Activated naive CD4-positive, alpha-beta T cell treated with anti-CD3 and anti-CD28 coated beads for 36 hours (primary cell): ENCODE measurements at places on chromosomes 7 and 10.

GRCh38 chr10:96325719-96326373 lies 21.6 kb downstream of the DNTT start:
- no peak for DNase-seq

DNA sequence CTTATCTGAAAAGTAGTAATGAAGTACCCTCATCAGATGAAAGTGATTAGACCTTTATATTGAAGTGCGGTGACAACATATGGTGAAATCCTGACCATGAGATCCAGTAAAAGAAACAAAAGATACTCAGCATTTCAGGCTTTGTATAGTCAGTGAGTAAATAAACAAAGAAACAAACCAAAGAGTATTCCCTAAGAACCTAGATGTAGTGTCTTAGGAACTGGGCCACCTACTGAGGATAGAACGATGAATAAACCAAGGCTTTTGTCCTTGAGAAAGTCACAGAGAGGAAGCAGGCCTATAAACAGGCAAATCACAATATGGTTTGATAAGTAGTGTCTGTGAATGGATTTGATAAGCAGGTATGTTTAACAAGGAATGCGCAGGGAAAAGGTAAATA lies 46.2 kb downstream of the ZNF277 start:
- no peak for DNase-seq

GRCh38 chr7:17556247-17556956 lies 257.9 kb downstream of the AHR start:
- DNase-seq = no peak

DNA sequence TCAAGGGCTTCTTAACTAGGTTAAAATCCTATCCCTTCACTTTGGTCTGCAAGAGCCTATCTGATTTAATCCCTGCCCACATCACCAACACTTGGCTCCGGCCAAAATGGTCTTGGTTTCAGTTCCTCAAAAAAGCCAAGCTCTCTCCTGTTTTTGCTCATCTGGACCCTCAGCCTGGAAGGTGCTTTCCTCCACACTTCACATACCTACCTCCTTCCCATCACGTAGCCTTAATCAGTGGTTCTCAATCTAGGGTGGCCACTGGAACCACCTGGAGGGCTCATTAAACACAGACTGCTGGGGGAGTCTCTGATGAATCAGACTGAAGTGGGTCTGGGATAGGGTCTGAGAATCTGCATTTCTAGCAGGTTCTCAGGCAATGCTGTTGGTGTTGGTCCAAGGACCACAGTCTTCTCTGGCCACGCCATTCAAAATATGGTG lies 227.0 kb upstream of the AOAH start:
- no peak for DNase-seq

GRCh38 chr10:77577666-77578229 lies 59.9 kb downstream of the KCNMA1 start:
- DNase-seq = no peak

- no peak for DNase-seq
Measured at GRCh38 chr7:2904202-2904601, 60.1 kb upstream of the GNA12 start.

DNA sequence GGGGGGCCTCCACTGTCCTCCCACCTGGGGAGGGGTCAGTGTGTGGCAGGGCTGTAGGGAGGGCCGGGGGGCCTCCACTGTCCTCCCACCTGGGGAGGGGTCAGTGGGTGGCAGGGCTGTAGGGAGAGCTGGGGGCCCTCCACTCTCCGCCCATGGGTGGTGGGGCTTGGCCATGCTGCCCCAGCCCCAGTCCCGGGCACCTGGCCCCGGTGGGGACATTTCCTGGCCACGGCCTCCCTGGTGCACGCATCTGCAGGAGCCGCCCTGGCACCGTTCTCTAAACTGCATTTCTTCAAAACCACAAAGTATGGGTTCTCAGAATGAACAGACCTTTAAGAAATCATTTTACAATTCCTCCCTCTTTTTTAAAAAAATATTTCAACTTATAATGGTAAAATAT lies 89.3 kb upstream of the PDGFA start:
- DNase-seq = peak; percentile 59

DNA sequence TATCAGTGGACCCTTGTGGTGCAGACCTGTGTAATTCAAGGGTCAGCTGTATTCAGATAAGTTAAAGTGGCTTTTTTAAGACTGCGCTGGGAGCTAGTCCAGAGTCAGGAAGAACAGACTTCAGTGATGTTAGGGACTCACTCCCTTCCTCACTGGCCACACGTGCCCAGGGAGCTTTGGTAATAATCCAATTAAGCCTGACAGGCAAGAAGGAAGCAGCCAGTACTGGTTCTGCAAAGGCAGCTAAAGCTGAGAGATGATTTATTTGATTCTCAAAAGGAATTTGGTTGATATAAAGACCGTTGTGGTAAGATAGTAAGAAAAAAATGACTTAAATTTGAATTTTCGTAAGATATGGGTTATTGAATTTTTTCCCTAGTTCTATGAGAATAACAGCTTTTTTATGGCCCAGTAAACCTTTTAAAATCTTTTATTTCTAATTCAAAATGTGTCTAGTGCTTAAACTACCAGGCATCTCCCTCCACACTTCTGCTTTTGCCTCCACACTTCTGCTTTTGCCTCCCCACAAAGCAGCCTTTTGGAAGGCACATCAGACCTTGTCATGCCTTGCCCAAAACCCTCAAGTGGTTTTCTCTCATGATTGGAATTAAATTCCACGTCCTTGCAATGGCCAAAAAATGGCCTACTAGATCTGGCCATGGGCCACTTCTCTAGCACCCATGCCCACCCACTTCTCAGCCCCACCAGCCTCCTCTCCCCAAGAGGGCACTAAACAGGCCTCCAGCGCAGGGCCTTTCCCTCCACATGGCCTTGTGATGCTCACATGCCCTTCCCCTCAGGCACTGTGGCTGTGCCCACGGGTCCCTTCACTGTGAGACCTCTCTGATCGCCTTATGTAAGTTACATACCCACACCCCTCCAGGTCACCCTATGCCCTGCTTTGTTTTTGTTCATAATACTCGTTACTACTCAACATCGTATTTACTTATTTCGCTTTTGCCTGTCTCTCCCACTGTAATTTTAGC lies 92.5 kb downstream of the POU6F2 start:
- DNase-seq = no peak

DNA sequence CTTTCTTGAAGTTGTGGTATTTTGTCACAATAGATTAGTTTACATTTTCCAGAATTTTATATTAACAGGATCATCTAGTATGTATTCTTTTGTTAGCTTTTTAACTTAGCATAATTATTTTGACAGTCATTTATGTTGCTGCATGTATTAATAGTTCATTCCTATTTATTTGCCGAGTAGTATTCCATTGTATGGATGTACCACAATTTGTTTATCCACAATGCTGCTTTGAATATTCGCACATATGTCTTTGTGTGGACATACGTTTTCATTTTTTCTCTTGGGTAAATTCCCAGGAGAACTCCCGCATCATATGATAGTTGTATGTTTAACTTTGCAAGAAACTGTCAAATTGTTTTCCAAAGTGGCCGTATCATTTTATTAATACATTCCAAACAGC lies 115.7 kb downstream of the CPEB3 start:
- no peak for DNase-seq

- no peak for DNase-seq
Measured at GRCh38 chr10:86371116-86371515, 4.5 kb upstream of the GRID1 start.

- DNase-seq = no peak
Measured at GRCh38 chr10:62239994-62240393, 28.6 kb downstream of the RTKN2 start.

GRCh38 chr10:102645388-102645740 lies 1.1 kb downstream of the TRIM8 start:
- DNase-seq = peak; percentile 69
